ENCODE measurements at places on chromosomes 3 and 15.

DNA sequence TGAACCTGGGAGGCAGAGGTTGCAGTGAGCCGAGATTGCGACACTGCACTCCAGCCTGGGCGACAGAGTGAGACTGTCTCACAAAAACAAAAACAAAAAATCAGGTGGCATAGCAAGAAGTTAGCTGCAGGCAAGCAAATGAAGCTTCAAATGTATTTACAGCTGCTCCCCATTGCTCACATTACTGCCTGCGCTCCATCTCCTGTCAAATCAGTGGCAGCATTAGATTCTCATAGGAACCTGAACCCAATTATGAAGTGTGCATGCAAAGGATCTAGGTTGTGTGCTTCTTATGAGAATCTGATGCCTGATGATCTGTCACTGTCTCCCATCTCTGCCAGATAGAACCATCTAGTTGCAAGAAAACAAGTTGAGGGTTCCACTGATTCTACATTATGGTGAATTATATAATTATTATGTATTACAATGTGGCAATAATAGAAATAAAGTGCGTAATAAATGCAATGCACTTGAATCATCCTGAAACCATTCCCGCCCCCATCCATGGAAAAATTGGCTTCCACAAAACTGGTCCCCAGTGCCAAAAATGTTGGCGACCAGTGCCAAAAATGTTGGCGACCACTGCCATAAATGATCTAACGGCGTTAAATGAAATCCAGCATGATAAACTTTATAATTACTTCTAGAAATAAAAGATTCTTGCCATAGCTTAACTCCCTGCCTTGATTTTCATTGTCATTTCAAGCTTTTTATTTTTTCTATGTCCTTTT lies 616.7 kb upstream of the NAALADL2 start:
- DNase-seq, result no peak

DNA sequence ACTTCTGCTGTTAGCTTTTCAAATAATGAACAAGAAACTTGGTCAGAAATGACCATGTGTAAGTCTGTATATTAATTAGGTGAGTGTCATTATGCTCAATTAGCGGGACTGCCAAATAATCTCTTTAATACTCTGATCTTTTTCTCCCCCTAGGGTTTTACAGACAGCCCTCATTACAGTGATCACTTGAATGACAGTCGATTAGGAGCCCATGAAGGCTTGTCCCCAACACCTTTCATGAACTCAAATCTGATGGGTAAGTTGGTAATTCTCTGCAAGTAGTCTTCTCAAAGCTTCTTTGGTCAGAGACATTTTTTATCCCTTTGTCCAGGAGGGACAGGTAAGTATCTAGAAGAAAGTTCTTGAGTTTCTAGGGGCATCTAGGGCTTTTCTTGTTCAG lies 173.2 kb downstream of the TCF12 start:
- no peak for DNase-seq

- no peak for DNase-seq
These were observed 50.6 kb downstream of the CMSS1 start for GRCh38 chr3:99868311-99868646.

DNA sequence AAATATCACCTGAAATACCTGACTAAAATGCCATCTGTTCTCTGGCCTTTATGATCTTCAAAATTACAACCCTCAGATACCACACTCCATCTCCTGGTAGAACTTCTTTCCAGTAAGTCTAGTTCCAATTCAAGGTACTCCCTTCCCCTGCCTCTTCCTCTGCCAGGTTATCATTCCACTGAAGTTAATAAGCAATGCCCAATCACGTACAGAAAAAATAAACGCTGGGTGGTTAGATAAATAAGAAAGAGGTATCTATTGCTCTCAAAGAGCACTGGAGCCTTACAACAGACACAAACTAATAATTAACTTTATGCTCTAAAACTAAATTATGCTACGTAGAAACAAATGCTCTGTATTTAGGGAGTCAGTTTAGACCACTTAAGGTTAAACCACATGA lies 112.5 kb downstream of the MYO9A start:
- no peak for DNase-seq

- no peak for DNase-seq
These were observed 9.6 kb upstream of the CYP11A1 start for GRCh38 chr15:74376825-74377581.

DNA sequence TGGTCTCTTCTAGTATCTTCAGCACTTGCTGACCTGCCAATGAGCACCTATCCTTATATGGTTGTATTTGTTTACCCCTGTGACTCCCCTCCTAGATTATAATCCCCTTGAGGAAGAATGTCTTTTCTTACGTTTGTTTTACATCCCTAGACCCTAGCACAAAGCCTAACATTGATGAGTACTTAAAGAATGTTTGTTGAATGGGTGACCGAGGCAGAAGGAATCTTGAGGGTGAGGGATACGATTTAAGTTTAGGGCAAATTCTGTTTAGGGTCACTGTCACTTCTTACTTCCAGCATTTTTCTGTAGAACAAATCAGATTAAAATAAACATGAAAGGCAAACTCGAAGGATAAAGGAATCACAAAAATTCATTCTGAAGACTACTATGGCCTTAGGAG lies 80.9 kb upstream of the FAM98B start:
- DNase-seq, result no peak

DNA sequence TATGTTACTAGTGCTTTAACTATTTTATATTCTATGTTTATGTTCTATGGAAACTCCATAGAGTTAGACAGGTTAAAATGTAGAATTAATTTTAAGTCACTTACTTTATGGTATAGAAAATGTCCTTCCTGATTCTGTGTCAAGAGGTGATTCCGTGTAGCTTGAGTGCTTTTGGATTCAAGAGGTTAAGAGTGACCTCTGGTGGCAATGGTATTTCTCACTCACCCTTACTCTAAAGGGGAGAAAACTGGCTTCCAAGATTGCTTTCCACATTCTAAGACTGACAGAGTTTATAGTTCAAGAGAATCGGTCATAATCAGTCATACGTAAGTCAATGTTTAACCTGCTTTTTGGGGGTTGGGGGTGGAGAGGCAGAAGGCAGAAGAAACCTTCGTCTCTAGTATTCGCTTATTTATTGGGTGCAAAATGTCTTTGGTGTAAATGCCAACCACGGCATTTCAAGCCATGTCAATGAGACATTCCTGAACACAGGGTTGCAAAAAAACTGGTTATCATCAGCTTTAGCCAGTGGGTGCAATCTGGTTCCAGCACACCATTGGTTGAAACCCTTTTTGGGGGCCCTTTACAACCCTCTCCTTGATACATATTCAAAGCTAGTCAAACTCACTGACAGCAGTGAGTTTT lies 92.0 kb upstream of the VGLL3 start:
- no peak for DNase-seq

Data from activated CD4-positive, CD25-positive, alpha-beta regulatory T cell treated with anti-CD3 and anti-CD28 coated beads, Interleukin-2, amount 50 U/mL, for 72 hours (primary cell).